Stimulated activated naive CD4-positive, alpha-beta T cell (primary cell): ENCODE measurements at places on chromosomes 5 and 9.
A peak's percentile ranks its signal among the peaks of the same experiment; 100 is the strongest.

GRCh38 chr5:157865781-157866180 lies 6.8 kb upstream of the CLINT1 start:
- DNase-seq: no peak

DNA sequence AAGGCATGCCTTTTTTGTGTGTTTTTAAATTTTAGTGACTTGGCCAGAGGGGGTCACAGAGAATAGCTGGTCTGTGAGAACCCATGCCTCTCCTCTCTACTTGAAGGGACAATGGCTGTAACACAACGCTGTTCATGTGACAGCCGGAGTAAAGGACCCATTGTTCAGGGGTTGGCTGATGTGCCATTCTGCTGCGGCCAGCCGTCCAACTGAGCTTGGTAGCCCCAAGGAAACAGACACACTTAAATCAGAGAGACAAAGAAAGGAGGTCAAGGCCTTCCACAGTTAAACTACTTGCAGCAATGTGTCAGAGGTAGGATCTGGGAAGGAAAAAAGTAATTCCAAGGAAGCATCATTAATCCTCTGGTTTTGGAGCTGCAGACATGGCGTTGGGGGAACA lies 8.1 kb downstream of the MEGF10 start:
- DNase-seq: no peak

- DNase-seq: no peak
Observed at GRCh38 chr5:55225346-55225745, 1.8 kb downstream of the MCIDAS start.

DNA sequence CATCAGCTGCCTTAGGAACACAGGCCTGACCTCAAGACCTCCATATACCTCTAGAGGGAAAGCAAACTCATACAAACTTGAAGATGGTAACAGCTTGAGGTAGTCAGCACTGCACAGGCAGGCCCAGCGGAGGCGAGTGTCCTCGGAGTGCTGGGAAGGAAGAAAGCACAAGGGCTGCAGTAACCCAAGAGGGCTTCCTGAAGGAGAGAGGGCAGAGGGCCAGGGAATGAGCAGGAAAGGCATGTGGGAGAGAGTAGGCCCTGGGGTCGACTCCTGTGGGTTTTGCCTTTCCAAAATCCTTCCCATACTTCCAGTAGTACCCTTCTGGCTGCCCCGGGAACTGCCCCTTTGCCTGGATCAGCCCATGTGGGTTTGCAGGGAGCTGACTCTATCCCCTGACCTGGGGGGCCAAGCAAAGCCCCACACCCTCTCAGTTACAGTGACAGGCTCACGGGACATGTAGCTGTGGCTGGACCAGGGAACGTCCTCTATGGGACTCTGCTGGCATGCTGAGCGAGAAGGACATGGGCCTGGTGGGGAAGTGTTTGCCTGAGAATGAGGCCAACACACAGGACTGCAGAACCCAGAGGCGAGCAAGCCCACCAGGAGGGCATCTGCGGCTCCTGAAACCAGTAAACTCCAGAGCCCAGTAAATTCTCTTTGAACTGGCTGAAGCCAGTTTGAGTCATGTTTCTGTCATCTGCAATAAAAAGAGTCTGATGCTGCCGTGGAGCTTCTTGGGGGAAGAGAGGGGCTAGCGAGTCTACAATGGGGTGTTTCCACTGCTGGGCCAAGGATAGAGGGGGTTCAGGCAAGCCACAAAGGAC lies 64.1 kb downstream of the COL23A1 start:
- no peak for DNase-seq

GRCh38 chr5:124277767-124278545 lies 468.5 kb downstream of the ZNF608 start:
- DNase-seq: no peak

DNA sequence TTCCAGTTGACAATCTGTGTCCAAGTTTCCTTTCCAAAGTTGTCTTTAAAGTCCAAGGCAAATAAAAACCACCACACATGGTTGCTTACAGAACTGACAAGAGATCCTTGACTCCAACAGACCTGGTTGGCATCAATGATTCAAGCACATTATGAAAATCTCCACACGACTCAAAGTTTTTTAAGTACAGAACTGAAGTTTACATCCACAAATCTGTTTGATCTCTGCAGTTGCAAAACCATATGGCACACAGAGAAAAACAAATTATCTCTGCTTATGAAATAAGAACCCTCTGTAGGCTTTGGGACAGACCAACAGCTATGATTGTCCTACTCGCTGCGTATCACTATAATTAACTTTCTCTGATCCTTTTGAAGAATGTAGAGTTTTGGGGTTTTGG lies 60.8 kb downstream of the MLLT3 start:
- no peak for DNase-seq

- DNase-seq: no peak
Observed at GRCh38 chr5:53991942-53992341, 318.4 kb downstream of the ARL15 start.

DNA sequence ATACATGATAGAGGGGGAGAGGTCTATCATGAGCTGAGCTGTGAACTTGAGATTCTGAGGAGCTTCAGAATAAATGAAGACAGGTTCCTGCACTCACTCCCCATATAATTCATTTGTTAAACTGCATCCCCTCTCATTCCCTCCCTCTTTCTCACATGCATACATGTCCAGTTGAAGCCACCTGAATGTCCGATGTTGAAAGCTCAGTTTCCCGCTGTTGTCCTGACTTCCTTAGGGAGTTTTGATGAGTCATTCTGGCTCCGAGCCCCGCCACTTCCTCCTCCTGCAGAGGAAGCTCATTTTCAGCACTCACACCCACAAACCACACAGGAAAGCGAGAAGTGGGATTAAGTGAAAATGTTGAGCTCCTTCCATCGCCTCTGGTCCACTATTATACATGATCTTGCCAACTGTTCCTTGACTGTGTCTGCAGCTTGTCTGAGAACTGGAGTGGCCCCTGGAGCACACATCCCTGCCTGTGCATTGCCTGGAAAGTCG lies 121.2 kb downstream of the CEMIP2 start:
- DNase-seq: no peak

GRCh38 chr5:96051401-96051830 lies 89.8 kb upstream of the ELL2 start:
- no peak for DNase-seq

GRCh38 chr9:127742435-127743088 lies 7.5 kb upstream of the TOR2A start:
- DNase-seq: no peak

DNA sequence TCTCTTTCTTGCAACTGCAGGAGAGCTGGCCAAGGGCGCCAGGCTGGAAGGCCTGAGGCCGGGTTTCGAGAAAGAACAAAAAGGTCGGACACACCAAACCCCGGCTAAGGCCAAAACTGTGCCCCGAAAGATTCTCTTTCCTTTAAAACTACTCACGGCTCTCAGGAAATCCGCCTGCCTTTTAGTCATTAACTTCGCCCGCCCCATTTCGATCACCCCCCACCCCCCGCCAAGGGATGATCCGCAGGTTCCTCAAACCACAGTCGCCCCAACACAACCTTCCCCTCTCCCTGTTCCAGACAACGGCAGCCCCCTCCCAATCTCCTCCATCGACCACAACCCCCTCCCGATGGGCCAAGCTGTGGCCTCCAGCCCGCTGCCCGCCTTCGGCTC lies 536 bp downstream of the FEM1C start:
- DNase-seq: peak; percentile 45

GRCh38 chr5:173730632-173731298 lies 114.3 kb upstream of the BOD1 start:
- DNase-seq: no peak

DNA sequence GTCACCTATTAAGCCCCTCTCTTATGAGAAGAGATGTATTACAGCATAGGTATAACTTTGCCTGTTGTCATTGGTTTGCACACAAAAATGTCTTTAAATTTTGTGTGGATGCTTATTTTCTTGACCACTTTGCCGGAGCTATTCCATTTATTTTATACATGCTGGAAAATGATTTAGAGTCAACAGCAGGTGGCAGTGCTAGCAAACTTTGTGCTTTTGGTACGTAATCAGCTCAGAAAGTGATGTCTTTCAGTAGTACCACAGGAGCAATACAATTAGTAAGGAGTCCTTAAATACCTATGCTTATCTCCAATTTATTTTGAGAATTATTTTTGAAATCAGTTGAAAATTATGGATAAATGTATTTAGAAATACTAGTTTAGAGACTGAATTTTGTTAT lies 19.8 kb upstream of the NUDT12 start:
- no peak for DNase-seq

DNA sequence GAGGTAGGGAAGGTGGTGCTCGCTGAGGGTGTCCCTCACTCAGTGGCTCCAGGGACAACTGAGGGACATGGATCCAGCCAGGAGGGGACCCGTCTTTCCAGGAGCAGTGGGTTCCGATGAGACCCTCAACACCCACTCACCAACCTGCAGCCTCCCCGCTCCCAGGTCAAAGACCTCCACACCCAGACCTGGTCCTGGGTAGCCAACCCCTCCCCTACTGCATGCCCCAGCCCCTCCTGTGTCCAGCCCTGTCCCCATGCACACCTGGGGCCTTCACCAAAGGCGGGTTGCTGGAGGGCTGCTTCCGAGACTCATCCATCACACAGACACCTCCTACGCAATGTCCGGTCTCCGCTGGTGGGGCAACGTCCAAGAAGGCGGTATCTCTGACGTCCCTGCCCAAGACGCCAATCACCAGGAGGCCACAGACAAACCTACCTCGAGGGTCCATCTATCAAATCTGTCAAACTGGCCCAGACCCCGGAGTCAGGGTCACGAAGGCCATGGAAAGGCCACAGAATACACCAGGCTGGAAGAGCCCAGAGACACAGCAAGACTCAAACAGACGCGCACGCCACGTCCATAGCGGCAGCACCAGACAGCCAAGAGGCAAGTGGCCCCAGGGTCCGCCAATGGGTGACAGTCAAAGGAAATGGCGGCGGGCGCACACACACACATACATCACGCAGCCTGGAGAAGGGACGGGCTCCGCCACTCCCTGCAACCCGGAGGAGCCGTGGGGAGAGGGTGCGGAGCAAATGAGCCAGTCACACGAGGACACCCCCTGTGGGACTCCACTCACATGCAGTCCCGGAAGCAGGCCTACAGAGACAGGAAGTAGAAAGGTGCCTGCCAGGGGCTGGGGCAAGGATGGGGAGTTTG lies 10.8 kb downstream of the NACC2 start:
- no peak for DNase-seq

DNA sequence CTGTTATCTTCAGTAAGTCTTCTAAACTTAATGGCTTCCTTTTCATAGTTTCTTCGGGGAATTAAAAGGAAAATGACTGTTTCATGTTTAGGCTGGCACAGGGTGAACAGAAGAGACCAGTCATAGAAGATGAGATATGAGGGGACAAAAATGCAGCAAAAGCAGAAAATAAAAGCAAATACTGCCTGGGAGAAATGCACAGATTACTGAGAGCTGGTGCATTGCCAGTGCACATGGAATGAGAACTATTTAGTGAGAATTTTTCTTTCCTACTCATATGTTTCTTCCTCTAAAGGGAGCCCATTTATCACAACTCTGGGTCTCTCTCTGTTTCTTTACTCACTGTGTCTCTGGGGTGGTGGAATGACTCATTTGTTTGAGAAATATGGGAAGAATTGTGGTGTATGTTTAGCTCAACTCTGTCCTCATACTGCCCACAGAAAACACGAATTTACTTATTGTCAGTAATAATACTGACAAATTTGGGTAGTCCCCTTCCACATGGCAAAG lies 25.9 kb upstream of the ANKRD55 start:
- DNase-seq: no peak

GRCh38 chr9:35054871-35055644 lies 17.4 kb downstream of the VCP start:
- no peak for DNase-seq

DNA sequence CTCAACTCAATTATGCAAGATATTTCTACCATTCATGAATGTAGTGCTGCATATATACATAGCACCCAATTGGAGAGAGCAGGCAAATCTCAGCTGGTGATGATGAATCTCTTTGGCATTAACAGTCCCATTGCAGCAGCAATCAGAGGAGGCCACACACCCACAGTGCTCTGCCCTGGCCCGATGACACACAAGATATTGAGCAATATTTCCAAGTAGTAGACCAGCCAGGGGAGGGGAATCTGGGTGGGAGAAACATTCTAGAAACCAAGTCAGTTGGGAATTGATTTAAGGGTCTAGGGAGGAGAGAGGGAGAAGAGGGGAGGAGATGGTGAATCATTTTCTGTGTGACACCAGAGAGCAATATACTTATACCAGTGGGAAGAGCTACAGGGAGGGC lies 14.9 kb upstream of the C5orf63 start:
- DNase-seq: no peak

DNA sequence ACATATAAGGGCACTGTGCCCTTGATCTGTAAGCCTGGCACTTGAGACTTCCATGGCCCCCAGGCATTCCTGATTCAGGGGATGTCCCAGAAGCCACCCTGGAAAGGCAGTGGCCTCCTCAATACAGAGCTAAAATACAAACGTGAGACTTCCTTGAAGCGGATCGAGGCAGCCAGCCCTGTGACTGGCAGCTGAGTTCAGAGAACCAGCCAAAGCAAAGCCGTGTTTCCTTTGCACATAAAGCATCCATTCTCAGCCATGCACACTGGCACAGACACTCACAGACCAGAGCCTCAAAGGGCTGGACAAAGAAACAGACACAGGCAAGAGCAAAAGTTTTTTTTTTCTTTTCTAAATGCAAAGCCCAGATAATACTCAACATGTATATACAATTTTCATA lies 18.8 kb upstream of the CPEB4 start:
- DNase-seq: no peak

GRCh38 chr9:80175286-80176150 lies 603.8 kb downstream of the TLE4 start:
- DNase-seq: peak; percentile 9

GRCh38 chr5:96602776-96603175 lies 59.4 kb upstream of the CAST start:
- DNase-seq: no peak

GRCh38 chr9:99475401-99476065 lies 253.5 kb downstream of the SEC61B start:
- DNase-seq: no peak

DNA sequence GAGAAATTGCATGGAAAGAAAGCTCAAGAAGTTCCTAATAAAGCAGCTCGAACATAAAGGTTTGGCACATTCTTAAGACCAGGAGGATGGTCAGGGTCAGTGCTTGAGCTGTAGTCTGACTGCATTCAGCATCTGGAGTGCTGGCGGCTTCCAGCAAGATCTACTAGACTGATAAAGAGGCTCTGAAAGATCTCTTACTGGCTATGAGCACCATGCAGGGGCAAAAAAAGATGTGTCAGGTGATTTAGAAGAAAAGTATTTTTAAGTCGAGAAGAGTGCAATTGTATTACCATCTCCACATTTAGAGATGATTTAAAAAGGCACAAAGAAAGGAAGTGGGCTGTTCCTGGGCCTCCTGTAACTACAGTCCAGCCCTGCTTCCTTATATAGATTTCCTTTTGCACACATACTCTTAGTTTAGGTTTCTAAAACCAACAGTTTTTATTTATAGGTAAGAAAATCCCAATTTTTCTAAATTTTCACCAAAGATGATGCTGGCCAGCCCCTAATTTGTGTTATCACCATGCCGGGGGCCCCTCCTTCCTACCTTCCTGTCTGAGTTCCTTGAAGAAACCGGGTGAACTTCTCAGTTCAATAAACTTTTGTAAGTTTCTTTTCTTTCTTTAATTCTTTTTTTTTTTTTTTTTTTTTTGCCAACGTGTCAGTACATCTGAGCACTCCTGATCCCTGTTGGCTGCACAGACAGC lies 65.9 kb upstream of the PLPP1 start:
- no peak for DNase-seq
